ENCODE measurements at places on chromosomes 1 and 21. TPM values are rescaled to one million over a fixed set of nuclear protein-coding genes. Genes with fewer than 3 reads are reported as not detected.

The HTR6 gene
- not detected for total RNA-seq

The OR2M3 gene
- total RNA-seq = not detected

The TCHHL1 gene
- not detected for total RNA-seq

The SELE gene
- total RNA-seq = not detected

DNA sequence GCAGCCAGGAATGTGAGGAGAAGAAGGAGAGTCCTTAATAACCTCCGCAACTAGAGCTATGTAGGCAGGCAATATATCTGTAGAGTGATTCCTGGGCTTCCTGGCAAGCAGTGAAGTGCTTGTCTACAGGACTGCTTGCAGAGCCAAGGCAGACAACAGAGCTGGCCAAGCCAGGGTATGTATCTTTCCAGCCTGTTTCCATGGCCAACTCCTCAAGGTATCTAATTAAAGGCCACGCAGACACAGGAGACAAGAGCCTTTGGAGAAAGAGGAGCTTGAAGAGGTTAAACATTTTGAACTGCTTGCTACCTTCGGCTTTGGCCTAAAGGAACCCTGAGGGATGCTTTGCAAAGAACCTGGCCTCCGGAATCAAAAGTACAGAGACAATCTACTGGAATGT, 137.4 kb downstream of the PIGK start:
- DNase-seq = no peak

DNA sequence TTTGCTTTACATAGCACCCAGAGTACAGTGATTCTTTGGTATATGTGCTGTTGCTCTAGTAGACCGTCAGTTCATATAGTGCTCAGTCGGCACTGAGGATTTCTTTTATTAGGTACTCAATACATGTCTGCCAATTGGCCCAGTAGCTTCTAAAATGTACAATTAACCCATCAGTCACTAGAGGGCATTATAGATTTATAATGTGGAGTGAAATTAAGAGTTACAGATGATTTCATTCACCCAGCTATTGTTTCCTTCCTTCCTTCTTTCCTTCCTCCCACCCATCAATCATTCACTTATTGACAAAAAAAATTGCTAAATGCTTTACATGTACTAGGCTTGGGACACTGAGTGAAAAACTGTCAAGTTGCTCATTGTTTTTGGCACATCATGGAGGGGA, 263.6 kb upstream of the USP24 start:
- no peak for DNase-seq

GRCh38 chr1:204660509-204660908, 25.0 kb downstream of the LRRN2 start:
- DNase-seq = no peak

- DNase-seq = peak; percentile 28
These were observed 30.3 kb upstream of the CBR3 start for GRCh38 chr21:36104317-36105300.

- DNase-seq = no peak
These were observed 70.3 kb upstream of the F3 start for GRCh38 chr1:94611681-94612475.

- no peak for DNase-seq
These were observed 4.3 kb downstream of the TIAM1 start for GRCh38 chr21:31339721-31340120.

GRCh38 chr1:160353223-160353622, 10.0 kb downstream of the NCSTN start:
- DNase-seq = no peak

DNA sequence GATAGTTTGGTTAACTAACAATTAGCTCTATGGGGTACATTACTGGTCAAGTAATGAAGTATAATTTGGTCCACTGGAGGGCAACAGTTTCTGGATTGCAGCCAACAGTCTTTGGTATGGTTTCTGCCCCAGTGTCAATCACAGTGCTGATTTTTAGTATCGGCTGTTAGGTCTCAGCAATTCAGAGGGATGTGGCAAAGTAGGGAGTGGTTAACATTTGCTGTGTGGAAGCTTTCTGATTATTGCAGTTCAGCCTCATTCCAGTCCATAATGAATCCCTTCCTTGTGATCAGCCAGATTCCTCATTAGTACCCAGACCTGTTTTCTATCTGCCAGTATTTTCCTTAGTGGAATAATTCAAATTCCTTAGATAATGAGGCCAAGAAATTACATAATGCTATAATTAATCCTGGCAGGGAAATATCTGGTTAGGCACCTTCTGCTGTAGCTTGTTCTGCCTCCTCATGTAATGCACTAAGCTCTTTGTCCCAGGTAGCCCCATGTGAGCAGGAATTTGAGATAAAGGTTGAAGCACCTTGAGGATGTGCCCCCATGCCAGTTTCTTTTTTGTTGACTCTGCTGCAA, 14.0 kb downstream of the F3 start:
- DNase-seq = no peak

DNA sequence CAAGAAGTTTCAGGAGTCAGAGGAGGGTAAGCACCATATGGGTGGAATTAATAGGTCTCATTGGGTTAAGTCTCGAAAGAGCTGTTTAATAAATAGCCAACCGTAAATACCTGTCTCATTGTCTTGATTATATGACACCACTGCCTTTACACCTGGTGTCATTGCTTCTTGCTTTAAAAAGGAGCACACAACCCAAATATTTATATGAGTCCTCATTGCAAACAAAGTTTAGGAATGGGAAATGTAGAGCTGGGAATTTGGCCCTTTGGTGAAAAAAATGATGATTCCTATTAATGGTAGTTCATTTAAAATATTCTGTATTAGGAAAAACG, 2.1 kb downstream of the BACH1 start:
- DNase-seq = no peak

- no peak for DNase-seq
These were observed 23.6 kb upstream of the FAM78B start for GRCh38 chr1:166190400-166190799.

- no peak for DNase-seq
These were observed 30.1 kb downstream of the DOP1B start for GRCh38 chr21:36186506-36187399.

DNA sequence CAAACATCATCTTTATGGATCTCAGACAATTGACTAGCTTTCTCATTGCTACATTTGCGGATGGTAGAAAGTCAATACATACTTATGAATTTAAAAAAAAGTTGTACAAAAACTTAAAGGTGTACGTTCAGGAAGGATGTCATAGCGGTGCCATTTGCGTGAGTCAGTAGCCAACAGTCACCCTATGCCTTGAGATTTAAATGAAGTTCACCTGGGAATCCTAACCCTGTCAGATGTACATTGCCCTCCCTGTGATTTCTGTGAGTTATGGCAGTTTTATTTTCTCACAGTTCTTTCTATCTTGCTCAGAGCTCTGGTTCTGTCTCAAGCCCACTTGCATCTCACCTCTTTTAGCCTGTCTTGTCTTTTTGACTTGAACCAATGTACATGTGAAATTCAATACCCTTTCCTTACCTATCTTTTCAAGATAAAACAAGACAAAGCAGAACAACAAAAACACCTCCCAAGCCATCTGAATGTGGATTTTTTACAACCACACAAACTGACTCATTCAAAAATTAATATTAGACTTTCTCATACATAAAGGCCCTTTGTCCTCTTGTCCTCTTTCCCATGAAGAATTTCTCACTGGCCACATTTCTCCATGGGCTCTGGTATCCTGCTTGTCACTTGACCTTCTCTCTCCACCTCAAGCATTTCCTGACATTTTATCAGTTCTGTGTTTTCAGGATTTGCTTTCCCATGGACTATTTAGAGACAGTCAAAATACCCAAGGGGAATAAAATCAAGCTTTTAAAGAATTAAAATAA, 25.3 kb upstream of the ZNF697 start:
- DNase-seq = no peak

DNA sequence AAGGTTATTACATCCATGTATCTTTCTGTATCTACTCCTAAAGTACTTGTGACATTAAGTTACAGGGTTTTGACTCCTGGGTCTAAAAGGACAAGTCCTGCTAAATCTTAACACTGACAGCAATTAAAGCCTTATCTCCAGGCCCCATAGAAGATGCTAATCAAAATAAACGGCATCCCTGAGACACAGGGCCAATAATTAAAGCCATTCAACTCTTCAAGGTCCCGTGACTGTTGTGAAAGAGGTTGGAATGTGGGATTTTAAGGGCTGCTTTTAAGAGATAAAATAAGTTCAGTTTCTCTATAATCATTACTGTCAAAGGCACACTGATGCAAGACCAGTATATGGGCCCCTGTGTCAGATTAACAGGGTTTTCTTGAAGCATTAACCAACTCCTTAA, 8.3 kb downstream of the DNAI4 start:
- no peak for DNase-seq

DNA sequence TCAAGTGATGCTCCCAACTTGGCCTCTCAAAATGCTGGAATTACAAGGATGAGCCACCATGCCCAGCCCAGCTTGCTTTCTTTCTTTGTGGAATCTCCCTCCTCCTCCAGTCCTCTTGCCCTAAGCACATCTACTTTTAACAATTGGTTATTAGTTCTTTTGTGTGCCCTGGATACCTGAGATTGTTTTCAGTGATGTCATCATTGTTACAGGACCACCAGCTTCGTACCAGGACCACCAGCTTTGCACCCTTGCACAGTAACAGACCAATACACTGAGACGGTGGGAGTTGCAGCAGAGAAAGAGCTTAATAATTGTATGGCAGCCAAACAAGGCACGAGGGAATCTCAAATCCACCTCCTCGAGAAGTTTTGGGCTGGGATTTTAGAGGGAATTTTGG, 71.3 kb downstream of the CNIH3 start:
- DNase-seq = no peak

DNA sequence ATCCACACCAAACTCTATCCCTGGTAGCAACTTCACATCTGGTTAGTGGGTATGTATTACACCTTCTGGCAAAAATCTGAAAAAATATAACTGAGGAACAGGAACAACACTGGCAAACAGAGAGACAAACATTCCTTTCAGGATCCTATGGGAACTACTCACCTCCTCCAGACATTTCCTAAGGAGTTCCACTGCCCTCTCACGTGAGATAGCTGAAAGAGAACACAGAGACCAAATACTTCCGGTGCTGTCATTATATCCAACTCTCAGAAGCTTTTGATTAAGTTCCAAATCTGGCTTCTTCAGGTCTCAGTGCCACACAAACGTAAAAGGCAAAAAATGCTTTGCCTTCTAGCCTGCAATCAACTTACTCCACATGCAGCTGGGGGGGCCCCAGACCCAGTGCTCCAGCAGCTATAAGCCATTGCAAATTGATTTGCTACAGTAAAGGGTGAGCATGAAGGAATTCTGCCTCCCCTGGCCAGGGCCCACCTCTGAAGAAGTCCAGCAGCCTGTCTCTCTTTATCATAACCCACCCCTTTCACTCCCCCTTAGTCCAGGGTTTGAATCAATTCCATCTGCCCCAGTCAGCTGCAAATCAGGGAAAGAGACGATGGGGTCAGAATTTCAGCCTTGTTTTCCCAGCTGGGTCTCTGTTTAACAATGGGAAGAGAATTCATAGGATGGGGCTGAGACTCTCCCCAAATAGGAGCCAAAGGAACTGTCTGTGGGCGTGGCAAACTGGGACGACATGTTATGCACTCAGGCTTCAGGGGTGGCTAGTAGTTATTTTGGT, 32.2 kb downstream of the TFAP2E start:
- no peak for DNase-seq

DNA sequence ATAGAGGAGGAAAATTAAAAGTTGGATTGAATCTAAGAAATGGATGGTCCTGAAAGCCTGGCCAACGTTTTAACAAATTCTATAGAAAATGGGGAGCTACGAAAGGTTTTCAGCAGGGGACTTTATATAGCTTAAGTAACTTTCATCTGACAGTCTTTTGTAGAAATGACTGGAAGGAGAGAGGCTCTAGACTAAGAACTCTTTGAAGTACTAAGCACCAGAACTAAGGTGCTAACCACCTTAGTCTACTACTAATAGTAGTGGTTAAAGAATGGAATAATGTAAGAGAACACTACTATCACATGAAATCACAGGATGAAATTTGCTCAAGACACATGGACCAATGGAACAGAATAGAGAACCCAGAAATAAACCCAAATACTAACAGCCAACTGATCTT, 126.1 kb downstream of the DENND1B start:
- no peak for DNase-seq

DNA sequence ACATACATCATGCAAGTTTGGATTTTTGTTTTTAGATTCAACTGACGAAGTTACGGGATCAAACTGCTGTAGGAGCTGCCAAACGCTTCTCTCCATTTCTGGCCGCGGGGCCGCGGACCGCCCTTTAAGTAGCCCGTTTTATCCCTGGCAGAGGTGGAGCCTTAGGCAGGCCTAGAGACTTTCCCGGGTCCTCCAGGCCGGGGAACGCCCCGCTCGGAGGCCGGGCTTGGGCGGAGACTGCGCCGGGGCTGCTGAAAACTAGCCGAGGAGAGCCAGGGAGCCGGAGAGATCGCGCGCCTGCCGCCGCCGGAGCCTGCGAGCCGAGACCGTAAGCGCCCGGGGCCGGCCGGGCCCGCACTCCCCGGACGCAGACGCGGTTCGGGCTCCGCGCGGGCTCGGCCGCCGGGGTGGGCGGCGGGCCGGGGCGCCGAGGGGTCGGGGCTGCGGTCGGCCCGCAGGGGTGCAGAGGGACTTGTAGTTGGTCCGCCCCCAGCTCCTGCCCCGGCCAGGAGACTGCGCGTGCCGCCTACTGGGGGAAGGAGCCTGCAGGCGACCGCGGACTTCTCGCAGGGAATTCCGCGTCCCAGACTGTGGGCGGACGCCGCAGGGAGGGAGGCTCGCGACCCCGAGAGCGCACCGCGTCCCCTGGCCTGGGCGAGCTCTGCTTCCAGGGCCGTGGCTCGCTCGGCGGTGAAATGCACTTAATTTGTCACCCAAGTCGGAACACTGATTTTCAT, at the start of gene EPHX1:
Gene EPHX1 (plus strand): TSS at position 283 of the 737 bp plus-strand sequence. CDS start 18,606 bp downstream, outside the sequence.
- peak; percentile 67 for DNase-seq

DNA sequence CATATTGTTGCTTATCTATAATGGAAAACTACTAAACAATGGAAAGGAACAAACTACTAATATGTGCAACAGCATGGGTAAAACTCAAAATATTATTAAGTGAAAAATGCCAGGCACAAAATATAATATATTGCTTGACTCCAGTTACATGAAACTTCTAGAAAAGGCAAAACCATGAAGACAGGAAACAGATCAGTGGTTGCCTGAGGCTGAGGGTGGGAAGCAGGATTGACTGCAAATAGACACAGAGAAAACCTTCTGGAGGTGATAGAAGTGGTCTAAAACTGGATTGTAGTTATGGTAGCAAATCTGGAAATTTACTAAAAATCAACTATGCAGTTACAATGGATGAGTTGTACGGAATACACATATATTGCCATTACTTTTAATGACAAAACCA, 29.5 kb upstream of the SLC44A3 start:
- no peak for DNase-seq

DNA sequence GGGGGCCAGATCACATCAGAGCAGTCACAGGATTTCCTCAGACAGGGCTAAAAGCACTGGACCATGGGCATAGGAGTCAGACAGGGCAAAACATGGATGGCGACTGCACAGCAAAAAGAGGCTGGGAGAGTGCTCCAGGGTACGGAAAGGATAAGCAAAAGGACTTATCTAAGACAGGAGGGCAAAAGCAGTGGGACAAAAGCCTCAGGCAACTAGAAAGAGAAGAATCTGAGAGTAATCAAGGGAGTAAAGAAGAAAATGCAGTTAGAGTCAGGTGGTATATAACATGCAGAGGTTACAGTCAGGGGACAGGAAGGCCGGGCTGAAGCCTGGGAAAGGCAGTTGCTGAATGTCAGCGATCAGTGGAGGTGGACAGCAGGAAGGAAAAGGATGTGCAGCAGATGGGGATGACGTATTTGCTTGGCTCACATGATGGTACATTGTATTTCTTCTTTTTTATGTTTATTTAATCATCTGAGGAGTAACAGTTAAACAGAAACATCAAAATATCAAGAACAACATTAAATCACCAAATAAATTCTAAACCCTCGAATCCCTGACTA, 63.1 kb upstream of the CNN3 start:
- no peak for DNase-seq

GRCh38 chr21:15804247-15805005, 74.6 kb downstream of the USP25 start:
- DNase-seq = no peak

All from activated T-helper 1 cell treated with anti-CD3 and anti-CD28 coated beads, Interleukin-12 subunit alpha, Interleukin-12 subunit beta, Interleukin-2, Interleukin-4 antibody, amounts not matched to agents 30 ng/mL and 10 ng/mL and 1 ng/mL, durations not matched to agents 14 hours and 24 hours and 36 hours (primary cell).